ENCODE measurements at places on chromosomes 5 and 9. TPM values are rescaled to one million over a fixed set of nuclear protein-coding genes. Genes with fewer than 3 reads are reported as not detected.

FOCAD gene
- total RNA-seq: 26.8 TPM

FCN1 gene
- 2.6 TPM for total RNA-seq

MACIR gene
- 4.1 TPM for total RNA-seq

GRCh38 chr9:76620581-76620980 lies 143.7 kb upstream of the PCA3 start:
- no peaks in the 10 kb centered on the region for H3K36me3 ChIP-seq
- no peak for DNase-seq
- no peaks in the 10 kb centered on the region for H3K27me3 ChIP-seq
- no peak overlapping the region for H3K27ac ChIP-seq
- no peaks in the 10 kb centered on the region for H3K4me1 ChIP-seq
- H3K4me3 ChIP-seq: no peak overlapping the region

All from heart right ventricle (tissue), 16 donors.